ENCODE measurements at places on chromosomes 2 and 18.
A peak's percentile ranks its signal among the peaks of the same experiment; 100 is the strongest.

DNA sequence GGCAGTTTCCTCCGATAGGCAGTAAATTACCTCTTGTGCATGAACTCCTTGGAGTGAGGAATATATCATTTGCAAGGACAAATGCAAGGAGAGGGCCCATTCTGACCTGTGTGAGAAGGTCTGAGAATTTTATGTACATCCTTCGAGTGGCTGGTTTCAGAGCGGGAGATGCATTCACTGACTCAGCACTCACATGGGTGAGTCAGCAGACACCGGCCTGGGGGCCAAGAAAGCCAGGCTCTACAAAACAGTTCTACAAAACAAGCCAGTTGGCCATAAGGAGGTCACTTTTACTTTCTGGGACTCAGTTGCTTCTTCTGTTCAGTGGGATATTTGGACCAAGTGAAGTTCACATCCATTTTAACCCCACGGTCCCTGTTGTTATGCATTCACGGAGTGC is 35.3 kb downstream of the CYP26B1 start:
- DNase-seq: no peak

GRCh38 chr2:144382849-144383248 is 137.1 kb downstream of the ZEB2 start:
- no peak for DNase-seq

- peak; percentile 91 for DNase-seq
These were observed 749 bp upstream of the EIF2AK3 start for GRCh38 chr2:88627856-88628570.

GRCh38 chr18:22433956-22434355 is 16.2 kb upstream of the CTAGE1 start:
- no peak for DNase-seq

- no peak for DNase-seq
These were observed 12.9 kb downstream of the ADCY3 start for GRCh38 chr2:24907116-24907515.

- DNase-seq: no peak
These were observed 28.6 kb downstream of the EPB41L3 start for GRCh38 chr18:5515011-5515784.

GRCh38 chr2:122706757-122707223 is 951.3 kb downstream of the TSN start:
- no peak for DNase-seq

DNA sequence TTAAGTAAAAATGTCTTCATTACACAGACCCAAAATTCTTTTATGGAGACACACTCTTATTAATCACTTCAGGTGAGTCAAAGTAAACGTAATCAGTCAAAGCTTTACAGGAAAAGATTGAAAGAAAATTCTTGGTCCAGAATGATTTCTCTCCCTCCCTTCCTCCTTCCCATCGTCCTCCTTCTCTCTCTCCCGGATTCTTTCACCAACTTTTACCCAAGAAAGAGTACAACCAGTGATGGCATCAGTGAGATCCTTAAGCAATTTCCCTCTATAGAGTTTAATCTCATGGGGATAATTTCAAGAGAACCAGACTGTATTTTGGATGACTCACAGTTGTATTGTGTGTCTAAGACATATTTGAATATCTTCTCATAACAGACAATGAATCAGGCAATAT is 258.1 kb downstream of the ALK start:
- no peak for DNase-seq

DNA sequence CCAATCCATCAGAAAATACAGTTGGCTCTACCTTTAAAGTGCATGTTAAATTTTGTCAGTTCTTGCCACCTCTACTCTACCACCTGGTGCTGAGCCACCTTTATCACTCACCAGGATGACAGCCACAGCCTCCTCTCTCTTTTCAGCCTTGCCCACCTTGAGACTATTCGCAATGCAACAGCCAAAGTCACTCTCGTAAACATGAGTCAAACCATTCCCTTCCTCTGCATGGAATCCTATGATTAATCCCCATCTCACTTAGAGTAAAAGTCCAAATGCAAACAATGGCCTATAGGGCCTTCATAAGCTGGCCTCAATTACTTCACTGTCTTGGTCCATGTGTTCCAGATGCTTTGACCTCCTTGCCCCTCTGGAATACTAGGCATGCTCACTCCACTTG is 5.8 kb upstream of the OSBPL6 start:
- DNase-seq: no peak

GRCh38 chr2:158610059-158610458 is 153.3 kb downstream of the PKP4 start:
- DNase-seq: no peak

DNA sequence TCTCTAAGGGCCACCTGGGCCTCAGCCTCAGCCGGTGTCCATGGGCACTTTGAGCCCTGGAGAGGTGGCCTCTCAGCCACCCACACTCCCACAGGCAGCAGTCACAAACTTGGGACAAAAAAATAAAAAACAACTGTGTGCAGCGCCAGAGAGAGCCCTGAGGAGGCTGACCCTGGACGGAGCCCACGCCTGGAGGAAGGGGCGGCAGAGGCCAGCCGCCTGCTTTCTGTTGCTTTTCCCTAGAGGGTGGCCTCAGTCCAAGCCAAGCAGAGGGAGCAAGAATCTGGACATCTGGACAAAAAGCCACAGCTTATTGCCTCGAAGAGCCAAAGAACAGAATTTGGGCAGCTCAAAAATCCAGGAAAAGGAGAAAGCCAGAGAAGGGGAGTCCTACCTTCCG is 43.3 kb upstream of the LDLRAD4 start:
- DNase-seq: no peak

- DNase-seq: no peak
These were observed 238.2 kb downstream of the GCA start for GRCh38 chr2:162581959-162582798.

GRCh38 chr2:122063716-122064115 is 308.3 kb downstream of the TSN start:
- DNase-seq: no peak

GRCh38 chr2:181356526-181357130 is 100.6 kb upstream of the ITGA4 start:
- DNase-seq: no peak

GRCh38 chr2:216838151-216838550 is 21.7 kb downstream of the TNP1 start:
- DNase-seq: no peak

- no peak for DNase-seq
These were observed 81.3 kb downstream of the MOGAT1 start for GRCh38 chr2:222752746-222753145.

GRCh38 chr18:22173928-22174301 is 4.5 kb downstream of the GATA6 start:
- no peak for DNase-seq

DNA sequence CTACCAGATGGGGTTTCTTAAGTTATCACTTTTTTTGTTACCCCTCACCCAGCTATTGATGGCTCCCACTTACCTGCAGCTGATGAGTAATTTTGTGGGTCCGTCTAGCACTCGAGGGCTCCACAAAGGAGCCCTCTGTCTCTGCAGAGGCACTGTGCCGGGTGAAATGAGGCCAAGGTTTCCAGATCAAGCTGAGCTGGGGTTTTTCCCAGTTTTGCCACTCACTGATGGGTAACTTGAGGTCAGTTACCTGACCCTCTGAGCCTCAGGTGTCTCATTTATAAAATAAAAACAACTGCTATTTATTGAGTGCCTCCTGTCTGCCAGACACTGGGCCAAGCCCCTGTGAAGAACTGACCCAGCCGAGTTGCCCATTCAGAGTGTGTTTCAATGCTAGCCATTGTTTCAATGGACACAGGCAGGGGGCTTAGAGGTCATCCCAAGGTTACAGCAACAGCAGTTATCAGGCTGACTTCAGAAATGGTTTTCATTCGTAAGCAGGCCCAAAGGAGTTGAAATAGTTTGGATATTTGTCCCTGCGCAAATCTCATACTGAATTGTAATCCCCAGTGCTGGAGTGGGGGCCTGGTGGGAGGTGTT is 192.9 kb downstream of the NCK2 start:
- no peak for DNase-seq

DNA sequence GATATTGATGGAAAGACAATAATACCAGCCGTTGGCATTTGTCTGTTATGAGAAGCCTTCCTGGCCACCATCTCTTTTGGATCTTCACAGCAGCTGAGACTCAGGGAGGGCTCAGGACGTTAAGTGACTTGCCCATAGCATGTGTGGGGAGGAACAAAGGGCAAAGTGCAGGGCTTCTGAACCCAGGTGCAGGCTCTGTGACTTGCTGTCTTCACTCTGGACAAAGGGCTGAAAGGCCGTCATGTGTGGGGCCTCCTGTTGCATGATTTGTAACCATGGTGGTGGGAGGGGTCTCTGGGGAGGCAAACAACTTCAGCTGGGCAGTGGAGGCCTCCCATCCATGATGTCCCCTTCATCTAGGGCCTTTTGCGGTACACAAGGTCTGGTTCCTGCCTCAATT is 65.5 kb upstream of the SIX2 start:
- no peak for DNase-seq

- DNase-seq: no peak
These were observed 15.2 kb upstream of the NCL start for GRCh38 chr2:231479455-231479854.

- no peak for DNase-seq
These were observed 15.1 kb upstream of the SUCLG1 start for GRCh38 chr2:84474176-84474575.
